Right forelimb (tissue), 1 donor: ENCODE measurements at places on chromosomes 1 and 21.

DNA sequence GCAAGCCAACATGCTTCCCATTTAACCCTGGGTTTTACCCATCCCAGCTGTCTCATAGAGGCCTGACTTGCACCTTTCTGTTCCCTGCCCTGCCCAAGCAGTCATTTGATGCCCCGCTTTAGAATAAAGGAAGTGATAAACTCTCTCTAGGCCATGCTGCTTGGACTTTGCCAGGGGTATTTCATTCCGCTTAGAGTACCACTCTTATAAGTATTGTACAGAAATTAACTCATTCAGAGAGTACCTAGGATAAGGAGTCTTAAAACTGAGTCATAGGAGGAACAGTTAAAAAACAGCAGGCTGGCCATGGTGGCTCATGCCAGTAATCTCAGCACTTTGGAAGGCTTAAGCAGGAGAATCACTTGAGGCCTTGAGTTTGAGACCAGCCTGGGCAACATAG lies 21.0 kb upstream of the LYST start:
- no peak for DNase-seq

DNA sequence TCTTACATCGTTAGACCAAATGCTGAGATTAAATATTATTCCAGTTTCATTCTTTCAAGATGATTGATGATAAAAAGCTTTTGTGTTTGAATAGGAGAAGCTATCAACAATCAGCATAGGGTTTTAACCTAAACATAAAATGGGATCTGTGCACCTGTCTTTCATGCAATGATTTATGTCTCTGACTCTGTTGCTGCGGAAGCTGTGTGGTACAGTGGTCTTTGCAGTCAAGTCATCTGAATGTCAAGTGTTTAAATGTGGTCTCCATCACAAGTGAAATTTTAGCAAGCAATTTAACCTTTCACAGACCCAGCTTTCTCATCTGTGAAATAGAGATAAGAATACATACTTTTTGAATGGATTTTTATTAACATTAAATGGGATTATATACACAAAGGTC lies 107.2 kb downstream of the PLPPR5 start:
- no peak for DNase-seq

GRCh38 chr1:9595156-9595967 lies 6.7 kb downstream of the TMEM201 start:
- no peak for DNase-seq

- no peak for DNase-seq
Observed at GRCh38 chr1:97500760-97501159, 420.1 kb downstream of the DPYD start.

DNA sequence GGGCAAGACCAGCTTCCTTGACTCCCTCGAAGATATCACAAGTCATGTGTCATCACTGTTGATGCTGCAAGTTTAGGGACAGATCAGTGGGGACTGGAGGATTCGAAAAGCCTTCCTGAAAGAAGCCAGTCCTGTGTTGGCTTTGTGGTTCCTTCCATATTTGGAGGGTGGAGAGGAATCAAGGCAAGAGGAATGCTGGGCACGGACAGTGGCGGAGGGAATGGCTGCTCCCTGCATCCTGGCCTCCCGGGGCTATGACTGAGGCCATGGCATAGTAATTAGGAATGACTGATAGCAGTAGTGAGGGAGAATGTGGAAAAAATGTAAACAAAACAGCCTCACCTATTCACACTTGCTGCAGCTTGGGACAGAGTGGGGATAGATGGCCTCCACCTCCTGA lies 36.4 kb downstream of the VANGL1 start:
- no peak for DNase-seq

DNA sequence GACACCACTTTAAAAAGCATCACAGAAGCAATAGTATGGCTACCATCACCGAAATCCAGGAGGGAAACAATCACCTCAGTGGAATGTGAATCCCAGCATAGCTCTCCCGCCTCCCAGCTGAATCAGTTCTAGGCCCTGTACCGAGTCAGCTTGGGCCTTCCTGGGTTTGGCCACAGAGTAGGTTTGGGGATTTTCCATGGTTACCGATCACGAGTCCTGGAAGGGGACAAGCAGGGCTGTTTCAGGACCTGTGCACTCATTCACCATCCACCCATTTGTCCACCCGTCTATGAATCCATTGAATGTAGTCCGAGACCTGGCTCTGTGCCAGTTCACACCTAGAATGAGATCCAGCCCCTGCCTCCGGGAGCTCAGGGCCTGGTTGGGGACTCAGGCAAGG lies 94.2 kb downstream of the ARHGEF10L start:
- no peak for DNase-seq

GRCh38 chr1:31453384-31454079 lies 40.5 kb downstream of the SERINC2 start:
- DNase-seq, result no peak

- DNase-seq, result no peak
Observed at GRCh38 chr1:236851871-236852270, 56.8 kb downstream of the MTR start.

GRCh38 chr1:220001095-220001501 lies 45.2 kb downstream of the EPRS1 start:
- DNase-seq, result no peak

- no peak for DNase-seq
Observed at GRCh38 chr1:37656026-37656425, 21.3 kb upstream of the RSPO1 start.

GRCh38 chr1:150979092-150980056 lies 2.7 kb upstream of the ANXA9 start:
- DNase-seq, result peak; percentile 92

GRCh38 chr1:66576645-66577044 lies 42.7 kb downstream of the SGIP1 start:
- no peak for DNase-seq

DNA sequence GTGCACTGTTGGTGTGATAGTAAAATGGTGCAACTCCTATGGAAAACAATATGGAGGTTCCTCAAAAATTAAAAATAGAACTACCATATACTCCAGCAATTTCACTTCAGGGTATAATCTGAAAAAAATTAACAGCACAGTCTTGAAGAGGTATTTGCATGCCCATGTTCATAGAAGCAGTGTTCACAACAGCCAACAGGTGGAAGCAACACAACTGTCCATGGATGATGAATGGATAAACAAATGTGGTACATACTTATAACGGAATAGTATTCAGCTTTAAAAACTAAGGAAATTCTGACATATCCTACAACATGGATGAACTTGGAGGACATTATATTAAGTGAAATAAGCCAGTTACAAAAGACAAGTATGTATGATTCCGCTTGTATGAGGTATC lies 8.2 kb downstream of the TTLL7 start:
- DNase-seq, result no peak

DNA sequence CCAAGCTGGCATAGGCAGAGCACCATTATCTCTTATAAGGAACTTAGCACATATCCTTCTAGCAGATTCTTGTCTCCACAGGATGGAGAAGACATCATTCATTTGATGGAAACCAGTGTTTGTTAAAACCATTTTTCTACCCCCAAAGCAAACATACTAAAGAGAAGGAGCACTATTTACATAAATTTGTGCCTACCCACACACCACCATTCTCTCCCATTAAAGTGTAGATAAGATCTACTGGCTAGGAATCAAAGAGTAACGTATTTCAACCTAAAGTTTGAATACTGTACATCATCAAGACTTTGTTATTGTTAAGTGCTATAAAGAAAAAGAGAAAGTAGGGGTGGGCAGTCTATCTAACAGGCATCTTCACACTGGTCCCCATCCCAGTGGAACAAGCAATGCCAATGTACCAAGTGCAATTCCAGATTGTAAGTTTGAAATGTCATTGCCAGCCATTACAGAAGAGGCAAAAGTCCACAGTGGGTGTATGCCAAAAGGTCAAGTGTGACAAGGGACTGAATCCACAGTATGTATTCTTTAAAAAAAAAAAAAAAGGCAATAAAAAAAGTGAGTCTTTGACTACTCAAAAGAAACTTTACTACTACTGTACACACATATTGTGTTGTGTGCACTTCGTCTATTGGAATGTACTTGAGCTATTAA lies 18.8 kb downstream of the CCSAP start:
- DNase-seq, result no peak

- no peak for DNase-seq
Observed at GRCh38 chr21:15616864-15617574, 112.8 kb upstream of the USP25 start.

DNA sequence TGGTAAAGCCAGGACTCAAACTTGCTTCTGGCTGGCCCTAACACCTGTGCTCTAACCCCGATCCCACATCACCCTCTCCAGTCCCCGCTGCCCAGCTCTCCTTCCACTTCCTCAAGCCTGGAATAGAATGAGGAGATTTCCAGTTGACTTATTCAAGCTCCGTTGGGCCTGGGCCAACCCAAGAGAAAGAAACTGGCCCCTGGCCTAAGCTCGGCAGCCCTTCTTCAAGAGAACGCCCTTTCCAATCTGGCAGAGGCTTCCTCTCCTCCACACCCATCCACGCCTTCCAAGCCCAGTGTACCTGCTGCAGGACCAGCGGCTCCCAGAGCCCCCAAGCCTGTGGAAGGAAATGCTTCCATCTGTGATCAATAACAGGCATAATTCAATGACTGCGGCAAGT lies 51.9 kb downstream of the LRRN2 start:
- no peak for DNase-seq

DNA sequence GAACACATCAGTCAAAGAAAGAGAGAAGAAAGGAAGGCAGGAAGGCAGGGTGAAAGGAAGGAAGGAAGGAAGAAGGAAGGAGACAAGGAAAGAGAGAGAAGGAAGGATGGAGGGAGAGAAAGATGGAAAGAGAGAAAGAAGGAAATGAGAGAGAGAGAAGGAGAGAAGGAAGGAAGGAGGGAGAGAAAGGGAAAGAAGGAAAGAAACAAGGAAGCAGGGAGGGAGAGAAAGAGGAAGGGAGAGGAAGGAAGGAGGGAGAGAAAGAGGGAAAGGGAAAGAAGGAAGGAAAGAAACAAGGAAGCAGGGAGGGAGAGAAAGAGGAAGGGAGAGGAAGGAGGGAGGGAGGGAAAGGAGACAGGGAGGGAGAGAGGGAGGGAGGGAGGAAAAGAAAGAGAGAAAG lies 35.4 kb upstream of the SAMD11 start:
- no peak for DNase-seq

- no peak for DNase-seq
Observed at GRCh38 chr1:190416239-190416638, 61.4 kb downstream of the BRINP3 start.

DNA sequence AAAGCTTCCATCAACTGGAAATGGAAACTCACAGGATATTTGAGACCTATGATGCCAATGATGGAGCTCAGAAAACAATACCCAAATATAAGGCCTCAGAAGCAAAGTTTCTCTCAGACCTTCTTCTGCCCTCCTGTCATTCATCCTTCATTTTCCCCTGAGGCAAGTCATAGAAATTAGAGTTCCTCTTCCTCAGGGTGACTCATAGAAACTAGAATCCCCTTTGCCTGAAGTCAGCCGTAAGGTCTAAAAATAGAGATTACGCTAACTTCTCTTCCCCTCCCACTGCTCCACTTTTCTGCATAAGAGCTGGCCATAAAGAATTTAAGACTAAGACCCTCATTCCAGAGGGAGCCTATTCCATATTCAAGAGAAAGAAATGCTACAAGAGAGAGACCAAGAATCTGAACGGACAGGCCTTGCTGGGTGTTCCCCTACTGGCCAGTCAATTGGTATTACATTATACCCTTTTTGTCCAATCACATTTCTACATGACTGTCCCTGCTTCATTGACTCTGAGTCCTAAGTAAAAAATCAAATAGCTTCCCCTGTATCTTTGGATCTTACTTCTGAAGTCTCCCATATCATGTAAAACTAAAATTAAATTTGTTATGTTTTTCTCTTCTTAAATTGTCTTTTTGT lies 994.9 kb downstream of the ADGRL2 start:
- DNase-seq, result no peak

DNA sequence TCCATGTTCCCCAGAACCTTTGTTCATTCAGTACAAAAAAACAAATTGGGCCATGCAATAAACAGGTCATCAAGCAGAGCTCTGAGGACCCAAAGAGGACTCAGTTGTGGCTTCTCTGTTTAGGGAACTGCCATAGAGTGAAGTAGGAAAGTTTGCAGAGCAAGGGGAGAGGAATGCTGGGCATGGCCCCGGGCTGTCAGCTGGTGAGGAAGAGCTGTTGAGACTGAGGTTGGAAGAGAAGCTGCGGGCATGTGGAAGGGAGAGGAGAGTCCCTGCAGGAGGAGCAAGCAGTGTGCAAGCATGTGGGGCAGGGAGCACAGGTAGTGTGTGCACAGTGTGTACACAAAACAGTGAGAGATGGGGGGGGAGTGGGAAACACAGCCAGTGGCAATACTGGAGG lies 71.8 kb downstream of the NTPCR start:
- no peak for DNase-seq

- no peak for DNase-seq
Observed at GRCh38 chr1:221794079-221794670, 52.3 kb upstream of the DUSP10 start.

GRCh38 chr21:28256837-28257236 lies 735.8 kb downstream of the LTN1 start:
- DNase-seq, result no peak

GRCh38 chr1:172351754-172352161 lies 68.7 kb upstream of the C1orf105 start:
- peak; percentile 66 for DNase-seq

GRCh38 chr1:111236806-111237205 lies 9.3 kb downstream of the CHI3L2 start:
- no peak for DNase-seq

DNA sequence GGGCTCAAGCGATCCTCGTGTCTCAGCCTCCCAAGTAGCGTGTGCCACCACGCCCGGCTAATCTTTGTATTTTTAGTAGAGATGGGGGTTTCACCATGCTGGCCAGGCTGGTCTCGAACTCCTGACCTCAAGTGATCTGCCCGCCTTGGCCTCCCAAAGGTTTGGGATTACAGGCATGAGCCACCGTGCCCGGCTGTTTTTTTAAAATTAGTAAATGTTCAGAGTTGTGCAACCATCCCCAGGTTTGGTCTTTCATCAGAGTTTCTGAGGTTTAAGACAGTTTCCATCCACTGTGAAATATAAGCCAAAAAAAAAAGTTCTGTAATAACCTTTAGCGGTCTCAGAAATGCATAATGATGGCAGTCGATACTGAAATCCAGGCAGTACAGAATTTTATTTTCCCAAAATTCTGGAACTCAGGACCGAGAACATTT lies 550 bp upstream of the SYT11 start:
- DNase-seq, result no peak

GRCh38 chr1:27016376-27016775 lies 3.7 kb upstream of the TENT5B start:
- no peak for DNase-seq

DNA sequence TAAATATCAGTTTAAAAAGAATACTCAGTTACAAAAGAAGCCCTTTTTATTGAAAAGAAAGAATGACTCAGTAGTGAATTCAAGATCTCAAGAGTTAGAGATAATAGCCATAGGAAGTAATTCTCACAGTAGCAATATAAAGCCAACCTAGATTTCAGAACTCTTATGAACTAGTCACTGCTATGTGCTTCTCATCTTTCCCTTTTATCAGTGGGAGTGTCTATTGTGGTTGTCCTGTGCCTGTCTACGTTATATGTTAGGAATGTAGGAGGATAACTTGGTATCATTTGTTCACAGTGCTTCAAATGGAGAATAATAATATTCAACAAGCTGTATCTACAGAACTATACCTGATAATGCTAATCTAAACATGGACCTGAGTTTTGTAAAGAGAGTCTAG lies 73.1 kb upstream of the RGS21 start:
- no peak for DNase-seq

- no peak for DNase-seq
Observed at GRCh38 chr1:174023440-174023839, 1.3 kb upstream of the RC3H1 start.

- no peak for DNase-seq
Observed at GRCh38 chr1:160522136-160522535, 919 bp downstream of the SLAMF6 start.
